ENCODE measurements at places on chromosomes 12 and 14.
A peak's percentile ranks its signal among the peaks of the same experiment; 100 is the strongest.

- no peak for DNase-seq
Observed at GRCh38 chr14:68650404-68650994, 142.4 kb downstream of the ZFP36L1 start.

GRCh38 chr14:70788898-70789297 lies 20.4 kb downstream of the MAP3K9 start:
- DNase-seq = no peak

DNA sequence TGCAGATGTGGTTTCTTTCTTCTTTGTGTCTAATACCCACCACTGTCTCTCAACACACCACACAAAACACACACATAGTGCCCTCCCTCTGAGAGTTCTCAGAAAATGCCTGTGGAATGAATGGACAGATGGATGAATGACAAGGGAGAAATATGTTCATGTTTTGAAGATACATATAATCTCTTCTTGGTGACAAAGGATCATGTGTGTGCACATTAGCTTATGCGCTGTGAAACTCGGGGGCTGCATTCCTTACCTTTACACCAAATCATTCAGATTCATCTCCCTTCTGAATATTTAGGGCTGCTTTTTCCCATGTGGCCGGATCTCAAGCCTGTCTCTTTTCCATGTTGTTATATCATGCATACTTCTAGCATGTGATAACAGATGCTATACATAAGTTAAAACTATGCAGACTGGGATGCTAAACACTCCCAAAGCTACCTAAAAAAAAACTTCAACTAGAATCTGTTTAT lies 111.4 kb downstream of the EPS8 start:
- no peak for DNase-seq

- DNase-seq = no peak
Observed at GRCh38 chr12:47813511-47814196, 6.0 kb downstream of the HDAC7 start.

DNA sequence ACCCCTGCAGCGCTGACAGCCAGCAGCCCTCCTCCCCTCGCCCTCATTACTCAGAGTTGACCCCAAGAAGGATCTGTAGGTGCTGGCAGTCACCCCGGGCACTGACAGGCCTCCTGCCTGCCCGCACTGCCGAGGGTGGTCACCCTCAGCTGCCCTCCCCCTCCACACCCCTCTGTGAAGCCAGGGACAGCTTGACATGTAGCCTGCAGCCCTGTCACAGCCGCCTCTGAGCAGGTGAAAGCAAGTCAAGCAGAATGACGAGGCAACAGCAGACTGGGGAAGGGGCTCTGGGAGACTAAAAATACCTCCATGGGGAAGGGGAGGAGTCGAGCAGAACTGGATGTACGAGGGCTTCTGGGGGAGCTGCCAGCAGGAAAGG lies 178.1 kb downstream of the DPF3 start:
- DNase-seq = no peak

- no peak for DNase-seq
Observed at GRCh38 chr12:15599266-15600037, 189.7 kb downstream of the EPS8 start.

GRCh38 chr14:89241934-89242651 lies 174.9 kb downstream of the FOXN3 start:
- no peak for DNase-seq

DNA sequence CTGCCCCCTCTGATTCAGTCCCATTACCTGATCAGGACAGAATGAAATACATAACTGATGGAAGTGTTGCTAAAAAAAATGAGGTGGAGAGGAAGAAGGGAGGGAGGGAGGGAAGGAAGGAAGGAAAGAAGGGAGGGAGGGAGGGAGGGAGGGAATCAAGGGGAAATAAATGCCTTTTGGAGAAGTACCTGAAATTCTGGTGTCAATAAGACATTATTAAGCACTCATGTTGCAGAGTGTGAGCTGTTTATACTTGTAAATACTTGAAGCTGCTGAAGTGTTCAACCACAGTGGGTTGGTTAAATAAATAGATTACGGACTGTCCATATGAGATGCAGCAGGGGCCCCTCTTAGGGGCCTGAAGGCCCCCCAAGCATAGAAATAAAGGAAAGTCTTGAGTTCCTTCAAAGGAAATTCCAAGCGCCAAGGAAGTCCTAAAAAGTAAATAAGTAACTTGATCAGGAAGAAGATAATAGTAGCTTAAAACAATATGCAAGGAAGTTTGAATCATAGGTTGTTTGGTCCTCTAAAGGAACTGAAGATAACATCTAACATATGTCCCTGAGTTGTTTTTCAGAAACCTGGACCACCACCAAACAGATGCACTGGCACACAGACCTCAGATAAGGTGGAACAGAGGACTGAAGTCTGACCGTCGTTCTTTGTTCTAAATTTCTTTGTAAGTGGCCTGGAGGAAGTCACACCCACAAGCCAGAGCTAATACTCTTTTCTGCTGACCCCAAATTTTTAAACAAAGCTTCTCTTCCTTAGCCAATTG lies 110.8 kb downstream of the SEC23A start:
- DNase-seq = no peak

DNA sequence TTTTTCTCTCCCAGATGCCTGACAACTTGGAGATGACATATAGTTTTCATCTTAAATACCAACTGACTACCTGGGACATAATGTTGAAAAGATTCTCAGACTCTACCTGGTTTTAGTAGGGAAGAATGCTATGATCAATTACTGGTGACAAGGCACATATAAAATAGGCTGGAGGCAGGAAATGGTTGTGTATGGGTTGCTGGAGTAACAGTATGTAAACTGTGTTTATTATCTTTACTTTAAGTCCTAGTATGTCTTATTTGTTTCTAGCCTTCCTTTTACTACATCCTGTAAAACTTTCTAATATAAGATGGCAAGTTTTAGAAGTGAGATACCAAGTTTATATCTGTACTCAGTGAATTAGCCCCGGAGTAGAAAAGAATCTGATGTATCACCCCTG lies 98.1 kb downstream of the NUBPL start:
- DNase-seq = no peak

DNA sequence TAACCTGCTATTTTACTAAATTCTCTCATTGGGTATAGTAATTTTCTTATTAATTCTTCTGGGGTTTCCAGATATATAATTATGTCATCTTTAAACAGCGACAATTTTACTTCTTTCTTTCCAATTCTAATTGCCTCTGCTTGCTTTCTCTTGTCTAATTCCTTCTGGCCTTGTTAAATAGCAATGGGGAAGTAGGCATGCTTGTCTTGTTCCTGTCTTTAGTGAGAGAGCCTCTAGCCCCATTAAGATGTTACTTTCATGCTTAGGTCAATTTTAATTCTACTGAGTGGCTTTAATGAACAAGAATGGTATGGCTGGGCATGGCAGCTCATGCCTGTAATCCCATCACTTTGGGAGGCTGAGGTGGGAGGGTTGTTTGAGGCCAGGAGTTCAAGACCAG lies 31.7 kb downstream of the LRTM2 start:
- no peak for DNase-seq

GRCh38 chr14:69672356-69672755 lies 61.0 kb downstream of the SUSD6 start:
- DNase-seq = no peak

GRCh38 chr12:15679151-15679550 lies 110.0 kb downstream of the EPS8 start:
- DNase-seq = no peak

GRCh38 chr14:21204167-21205025 lies 48.5 kb upstream of the OR5AU1 start:
- DNase-seq = no peak

DNA sequence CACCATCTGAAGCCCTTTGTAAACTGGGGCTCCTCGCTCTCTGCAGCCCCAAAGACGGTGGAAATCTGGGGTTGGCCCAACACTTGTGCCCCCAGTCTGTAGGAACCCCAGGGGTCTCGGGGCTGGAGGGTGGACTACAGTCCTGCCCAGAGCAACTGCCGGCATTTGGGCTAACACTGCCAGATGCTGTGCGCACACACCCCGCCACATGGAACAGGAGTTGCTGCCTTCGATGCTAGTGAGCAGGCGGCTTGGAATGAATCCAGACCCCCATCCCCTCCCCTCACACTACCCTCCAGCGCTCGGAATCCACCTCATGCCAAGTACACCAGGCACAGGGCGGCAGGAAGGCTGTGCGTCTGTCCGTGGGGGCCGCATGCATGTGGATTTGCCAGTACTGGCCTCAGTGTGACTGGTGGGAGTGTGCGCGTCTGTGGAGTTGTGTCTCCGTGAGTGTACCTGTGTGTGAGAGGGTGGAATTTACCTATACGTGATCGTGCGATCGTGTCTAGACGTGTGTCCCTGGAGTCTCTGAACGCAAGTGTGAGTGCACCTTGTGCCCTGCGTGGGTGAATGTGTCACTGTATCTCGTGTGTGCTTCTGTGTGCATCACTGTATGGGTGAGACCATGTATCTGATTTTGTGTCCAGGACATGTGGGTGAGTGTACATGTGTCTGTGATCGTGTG lies 5.1 kb downstream of the LHX5 start:
- no peak for DNase-seq

DNA sequence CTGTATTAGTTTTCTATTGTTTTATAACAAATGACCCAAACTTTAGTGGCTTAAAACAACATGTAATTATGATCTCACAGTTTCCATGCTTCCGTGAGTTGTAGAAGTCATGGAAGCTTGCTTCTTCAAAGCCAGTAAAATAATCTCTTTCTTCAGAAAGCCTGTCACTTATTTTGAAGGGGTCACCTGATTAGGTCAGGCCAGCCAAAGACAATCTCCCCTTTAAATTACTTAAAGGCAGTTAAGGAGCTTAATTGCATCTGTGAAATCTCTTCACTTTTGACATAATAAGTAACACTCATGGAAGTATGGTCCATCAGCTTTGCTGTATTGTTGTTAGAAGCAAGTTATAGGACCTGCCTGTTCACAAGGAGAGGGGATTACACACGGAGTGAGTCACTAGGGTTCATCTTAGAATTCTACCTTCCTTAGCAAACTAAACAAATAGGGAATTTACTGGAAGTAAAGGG lies 89.8 kb downstream of the FAR2 start:
- DNase-seq = no peak

DNA sequence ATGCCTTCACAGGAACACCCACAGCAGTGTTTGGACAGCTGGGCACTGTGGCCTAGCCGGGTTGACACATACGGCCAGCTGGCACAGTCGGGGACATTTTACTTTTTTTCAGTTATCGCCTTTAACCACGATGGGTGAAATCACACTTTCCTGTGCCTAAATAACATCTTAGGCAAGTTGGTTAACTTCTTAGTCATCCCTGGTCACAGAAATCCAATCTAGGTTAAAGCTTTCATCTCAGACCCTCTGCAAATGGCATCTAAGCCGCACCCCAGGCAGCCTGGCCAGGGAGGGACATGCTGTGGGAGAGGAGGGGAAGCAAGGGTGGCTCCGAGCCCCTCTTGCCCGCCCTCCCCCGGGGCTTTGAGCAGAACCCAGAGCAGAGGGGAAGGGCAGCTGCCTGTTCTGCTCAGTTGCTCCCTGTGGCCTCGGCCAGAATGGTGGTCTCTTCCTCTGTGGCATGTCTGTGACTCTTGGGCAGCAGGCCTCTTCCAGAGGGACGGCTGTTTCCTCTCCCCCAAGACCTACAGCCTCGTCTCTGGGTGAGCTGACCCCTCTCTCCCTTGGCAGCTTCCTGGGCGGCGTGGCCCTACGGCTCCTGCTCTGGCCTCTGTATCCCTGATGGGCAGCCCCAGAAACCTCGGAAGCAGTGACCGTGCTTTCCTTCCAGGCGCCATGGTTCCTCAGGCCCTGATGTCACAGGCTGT lies 85.4 kb upstream of the DYNC1H1 start:
- DNase-seq = peak; percentile 49

Measured in stimulated activated CD8-positive, alpha-beta memory T cell treated with anti-CD3 and anti-CD28 coated beads, Interleukin-2, amount 100 ng/mL, for 48 hours (primary cell).